ENCODE measurements at places on chromosomes 7 and 10.

DNA sequence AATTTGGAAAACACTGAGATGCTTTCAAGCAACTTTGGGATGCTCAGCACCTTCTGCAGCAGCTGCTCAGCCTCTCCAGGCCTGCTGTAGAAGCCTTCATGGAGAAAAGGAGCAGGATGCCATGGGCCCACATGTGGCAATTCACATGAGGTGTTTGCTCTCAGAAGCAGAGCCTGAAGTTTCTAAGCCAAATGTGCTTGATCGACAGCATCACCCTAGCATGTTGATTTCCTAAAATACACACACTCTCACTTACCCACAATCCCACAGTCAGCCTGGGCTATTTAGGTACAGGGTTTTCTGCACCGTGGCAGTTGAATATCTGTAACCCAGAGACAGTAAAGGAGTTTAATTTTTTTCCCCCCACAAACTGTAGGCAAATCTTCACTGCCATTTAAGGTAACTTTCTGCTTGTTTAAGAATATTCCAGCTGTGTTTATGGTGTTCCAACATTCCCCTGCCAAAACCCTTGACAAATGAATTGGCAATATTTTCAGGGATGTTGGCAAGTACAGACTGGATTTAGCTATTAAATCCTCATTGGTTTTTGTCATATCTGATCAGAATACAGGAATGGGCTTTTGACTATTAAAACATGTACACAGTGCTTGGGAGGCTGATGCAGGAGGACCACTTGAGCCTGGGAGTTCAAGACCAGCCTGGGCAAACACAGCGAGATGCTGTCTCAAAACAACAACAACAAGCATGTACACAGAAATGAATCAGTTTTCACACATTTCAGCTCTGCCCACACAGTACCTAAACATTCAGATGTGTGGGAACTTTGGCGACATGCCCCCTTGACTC, 244.2 kb downstream of the CELF2 start:
- DNase-seq, result no peak

GRCh38 chr10:95429639-95430038, 131.5 kb downstream of the SORBS1 start:
- no peak for DNase-seq

- DNase-seq, result no peak
These were observed 544 bp downstream of the GPRIN2 start for GRCh38 chr10:46555713-46556514.

DNA sequence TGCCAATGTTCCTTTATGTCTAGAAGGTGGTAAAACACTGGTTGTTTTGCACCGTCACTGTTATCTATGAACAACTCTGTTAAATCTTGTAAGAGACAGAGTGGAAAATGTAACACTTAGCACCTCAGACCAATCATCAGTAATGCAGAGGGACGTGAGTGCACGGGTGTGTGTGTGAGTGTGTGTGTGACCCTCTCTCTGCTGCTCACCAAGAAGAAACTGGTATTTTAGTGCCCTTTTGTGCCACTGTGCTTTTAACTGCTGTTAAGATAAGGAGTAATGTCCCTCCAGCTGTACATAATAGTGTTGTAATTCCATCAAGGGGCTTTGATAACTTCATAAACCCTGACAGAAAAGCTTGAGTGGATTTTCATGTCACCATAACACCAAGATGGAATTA, 130.1 kb downstream of the CREB5 start:
- no peak for DNase-seq

GRCh38 chr7:48042216-48042615, 6.9 kb downstream of the C7orf57 start:
- no peak for DNase-seq

GRCh38 chr10:48651839-48652238, 32.8 kb upstream of the WDFY4 start:
- DNase-seq, result no peak

- DNase-seq, result no peak
These were observed 133.6 kb downstream of the THSD7A start for GRCh38 chr7:11698384-11698871.

- DNase-seq, result no peak
These were observed 36.3 kb upstream of the TCF7L2 start for GRCh38 chr10:112913661-112914287.

GRCh38 chr10:126917375-126917774, 12.1 kb downstream of the DOCK1 start:
- no peak for DNase-seq

- no peak for DNase-seq
These were observed 2.6 kb upstream of the PCBD1 start for GRCh38 chr10:70890917-70891431.

DNA sequence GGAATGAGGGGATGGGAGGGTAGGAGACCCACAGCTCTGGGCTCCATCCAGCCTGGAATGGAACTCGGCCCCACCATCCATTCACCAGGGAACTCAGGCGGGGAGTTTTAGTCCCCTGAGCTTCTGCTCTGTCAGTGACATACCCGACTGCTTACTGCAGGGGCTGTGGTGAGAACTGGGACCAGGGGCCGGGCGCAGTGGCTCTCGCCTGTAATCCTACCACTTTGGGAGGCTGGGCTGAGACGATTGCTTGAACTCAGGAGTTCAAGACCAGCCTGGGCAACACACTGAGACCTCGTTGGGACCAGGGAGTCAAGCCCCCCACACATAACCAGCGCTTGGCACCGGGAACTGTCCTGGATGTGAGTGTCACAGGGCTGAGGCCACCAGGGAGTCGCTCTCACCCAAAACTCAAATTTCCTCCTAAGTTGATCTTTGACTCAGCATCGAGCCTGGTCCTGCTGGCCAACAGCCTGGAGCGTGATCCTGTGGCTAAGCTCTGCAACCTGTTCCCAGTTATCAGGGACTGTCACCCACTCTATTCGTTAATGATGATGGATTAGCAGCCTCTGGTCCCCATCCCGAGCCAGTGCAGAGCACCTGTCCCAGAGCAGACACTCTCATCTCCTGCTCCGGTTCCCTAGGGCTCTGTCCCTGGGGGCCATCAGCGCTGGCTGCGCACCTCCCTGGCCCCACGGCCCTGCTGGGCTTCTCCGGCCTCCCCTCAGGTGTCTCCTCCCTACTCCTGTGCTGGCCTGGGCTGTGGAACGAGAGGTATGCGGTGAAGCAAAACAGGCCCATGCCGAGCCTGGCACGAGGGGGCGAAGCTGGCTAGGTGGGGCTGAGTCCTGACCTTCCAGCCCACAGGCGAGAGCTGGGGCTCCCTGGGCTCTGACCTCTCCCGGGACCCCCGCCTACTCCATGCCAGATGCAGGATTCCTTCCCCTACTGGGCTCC, 902 bp upstream of the CLDN15 start:
- no peak for DNase-seq

DNA sequence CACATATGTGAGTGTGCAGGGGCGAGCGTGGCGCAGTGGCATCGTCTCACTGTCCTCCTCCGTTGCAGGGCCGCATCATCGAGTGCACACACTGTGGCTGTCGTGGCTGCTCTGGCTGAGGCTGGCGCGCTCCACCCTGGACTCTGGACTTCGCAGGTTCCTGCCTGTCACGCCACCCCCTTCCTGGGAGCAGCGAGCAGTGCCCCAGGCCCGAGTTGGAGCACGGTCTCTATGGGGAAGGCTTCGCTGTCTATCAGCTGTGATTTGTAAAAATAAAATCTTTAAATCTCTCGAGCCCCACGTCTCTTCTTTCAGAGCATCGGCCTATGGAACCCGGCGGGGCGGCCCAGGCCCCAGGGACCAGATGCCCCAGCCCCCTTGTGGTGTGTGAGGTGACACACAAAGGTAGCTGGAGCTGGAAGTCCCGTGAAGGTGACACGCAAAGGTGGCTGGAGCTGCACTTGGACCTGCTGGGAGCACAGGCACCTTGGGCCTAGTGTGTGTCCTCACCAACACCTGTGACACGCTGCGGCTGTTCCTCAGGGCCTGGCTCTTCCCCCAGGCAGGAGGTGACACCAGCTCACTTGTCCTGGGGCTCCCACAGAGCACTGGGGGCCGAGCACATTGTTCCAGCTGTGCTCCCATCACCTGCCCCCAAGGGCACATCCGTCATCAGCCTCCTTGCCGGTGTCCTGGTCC, 10.7 kb downstream of the BUD31 start:
- no peak for DNase-seq

- no peak for DNase-seq
These were observed 3.3 kb upstream of the SEC31B start for GRCh38 chr10:100522945-100523344.

DNA sequence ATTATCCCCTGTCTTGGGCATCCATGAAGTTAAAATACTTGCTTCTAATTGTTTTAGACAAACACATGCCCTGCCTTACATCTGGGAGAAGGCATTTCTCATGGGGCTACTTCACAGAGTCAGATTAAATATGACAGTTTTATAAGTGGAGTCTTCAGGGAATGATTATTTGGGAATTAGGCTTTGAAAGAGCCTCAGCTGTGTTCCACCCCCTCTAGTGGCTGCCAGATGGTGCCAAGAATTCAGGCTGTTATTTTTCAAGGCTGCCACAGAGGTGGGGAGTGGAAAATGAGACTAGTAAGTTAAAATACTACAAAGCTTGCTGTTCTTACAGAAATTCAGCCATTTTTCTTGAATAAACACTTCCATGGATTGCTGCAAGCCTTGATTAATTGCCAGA, 45.8 kb upstream of the DNAH11 start:
- DNase-seq, result no peak

- DNase-seq, result no peak
These were observed 48.2 kb downstream of the GSDME start for GRCh38 chr7:24709051-24709450.

GRCh38 chr10:110075686-110076085, 67.9 kb downstream of the ADD3 start:
- DNase-seq, result no peak

- DNase-seq, result no peak
These were observed 23.8 kb upstream of the AHR start for GRCh38 chr7:17274551-17275245.

DNA sequence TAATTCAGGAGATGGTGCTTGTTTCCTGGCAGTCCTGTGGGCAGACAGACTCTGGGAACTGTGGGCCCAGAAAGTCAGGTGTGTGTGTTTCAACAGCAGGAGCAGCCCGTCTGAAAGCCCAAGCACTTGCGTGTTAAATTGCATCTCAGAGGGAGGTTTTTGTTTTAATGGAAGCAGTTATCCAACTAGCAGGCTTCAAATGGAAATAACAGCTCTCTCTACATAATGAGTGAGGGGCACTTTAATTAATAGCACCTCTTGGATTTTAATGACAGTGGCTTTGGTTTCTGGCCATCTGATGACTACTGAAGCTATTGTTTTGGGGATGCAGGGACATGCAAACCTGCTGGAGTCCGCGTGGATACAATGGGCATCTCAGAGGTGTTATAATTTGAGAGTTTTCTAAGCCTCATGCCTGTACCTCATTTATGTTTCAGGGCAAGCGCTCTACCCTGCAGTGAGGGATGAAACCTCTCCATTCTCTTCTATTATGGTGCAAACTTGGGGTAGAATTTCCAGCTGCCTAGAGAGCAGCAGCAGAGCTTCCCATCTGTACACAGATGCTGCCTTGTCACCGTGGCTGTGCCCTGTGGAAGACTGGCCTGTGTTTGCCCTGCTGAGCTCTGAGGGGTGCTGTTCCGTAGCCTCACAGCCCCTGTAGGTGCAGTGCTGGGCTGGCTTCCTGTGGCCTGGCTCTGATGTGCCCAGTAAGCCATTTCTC, 206.6 kb upstream of the GPR26 start:
- no peak for DNase-seq

GRCh38 chr7:41255716-41256115, 447.2 kb downstream of the INHBA start:
- no peak for DNase-seq

DNA sequence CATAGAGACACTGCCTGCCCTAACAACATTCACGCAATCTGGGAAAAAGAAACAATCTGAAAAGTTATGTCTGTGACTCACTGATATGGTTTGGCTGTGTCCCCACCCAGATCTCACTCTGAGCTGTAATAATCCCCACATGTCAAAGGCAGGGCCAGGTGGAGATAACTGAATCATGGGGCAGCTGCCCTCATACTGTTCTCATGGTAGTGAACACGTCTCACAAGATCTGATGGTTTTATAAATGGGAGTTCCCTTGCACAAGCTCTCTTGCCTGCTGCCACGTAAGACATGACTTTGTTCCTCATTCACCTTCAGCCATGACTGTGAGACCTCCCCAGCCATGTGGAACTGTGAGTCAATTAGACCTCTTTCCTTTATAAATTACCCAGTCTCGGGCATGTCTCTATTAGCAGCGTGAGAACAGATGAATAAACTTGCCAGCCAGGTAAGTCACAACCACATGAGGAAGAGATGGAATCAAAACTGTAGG, 341.5 kb upstream of the AOAH start:
- DNase-seq, result peak; percentile 14

- no peak for DNase-seq
These were observed 32.9 kb downstream of the SVOPL start for GRCh38 chr7:138668229-138668596.

- no peak for DNase-seq
These were observed 14.0 kb upstream of the SLC18A2 start for GRCh38 chr10:117226813-117227451.

GRCh38 chr7:41592236-41592635, 110.7 kb downstream of the INHBA start:
- no peak for DNase-seq

GRCh38 chr7:117014099-117014656, 60.9 kb downstream of the ST7 start:
- no peak for DNase-seq

DNA sequence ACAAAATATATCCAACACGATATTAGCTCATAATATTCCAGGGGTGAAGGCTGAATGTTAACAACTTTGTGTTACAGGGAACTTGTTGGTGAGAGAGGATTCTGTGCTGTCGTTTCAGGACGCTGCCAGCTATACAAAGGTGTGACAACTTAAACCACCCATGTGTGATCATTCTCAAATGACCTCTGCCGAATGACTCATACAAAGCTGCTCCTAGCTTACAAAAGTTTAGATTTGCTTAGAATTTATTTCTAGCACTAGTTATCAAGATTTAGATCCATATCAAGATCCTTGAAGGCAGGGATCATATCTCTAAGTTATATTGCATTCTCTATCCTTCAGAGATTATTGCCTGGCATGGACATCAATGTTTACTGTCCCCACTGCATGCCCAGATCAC, 65.3 kb downstream of the COBL start:
- no peak for DNase-seq

- no peak for DNase-seq
These were observed 34.9 kb upstream of the CALD1 start for GRCh38 chr7:134744569-134744968.

DNA sequence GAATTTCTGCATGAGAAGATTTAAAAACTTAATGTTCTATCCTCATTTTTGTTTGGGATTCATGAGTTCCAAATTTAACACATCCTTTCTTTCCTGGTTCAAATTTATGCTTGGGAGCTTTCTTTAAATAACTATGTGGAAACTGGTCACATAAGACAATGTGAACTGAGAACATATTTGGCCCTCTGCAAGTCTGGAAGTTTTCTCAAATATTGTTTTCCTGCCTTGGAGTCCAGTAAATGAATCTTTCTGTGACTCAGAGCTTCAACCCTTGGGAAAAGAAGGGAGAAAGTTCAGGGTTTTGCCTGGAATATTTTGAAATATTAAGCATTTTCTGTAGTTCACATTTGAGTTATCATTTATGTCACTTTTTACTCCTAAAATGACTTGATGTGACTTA, 559.0 kb upstream of the NRP1 start:
- DNase-seq, result no peak

GRCh38 chr10:4291990-4292389, 507.0 kb upstream of the KLF6 start:
- DNase-seq, result no peak

- DNase-seq, result no peak
These were observed 61.7 kb downstream of the PRF1 start for GRCh38 chr10:70540789-70541360.

Data from stimulated activated CD4-positive, alpha-beta T cell treated with anti-CD3 and anti-CD28 coated beads, Interleukin-4, amount 100 ng/mL, for 48 hours (primary cell).